ENCODE measurements at places on chromosomes 12 and 14.

GRCh38 chr12:1972856-1973317, 31.4 kb downstream of the DCP1B start:
- no peak for DNase-seq

GRCh38 chr12:65634061-65634460, 190.2 kb upstream of the HMGA2 start:
- DNase-seq = no peak

GRCh38 chr12:5480938-5481303, 49.0 kb downstream of the NTF3 start:
- DNase-seq = no peak

DNA sequence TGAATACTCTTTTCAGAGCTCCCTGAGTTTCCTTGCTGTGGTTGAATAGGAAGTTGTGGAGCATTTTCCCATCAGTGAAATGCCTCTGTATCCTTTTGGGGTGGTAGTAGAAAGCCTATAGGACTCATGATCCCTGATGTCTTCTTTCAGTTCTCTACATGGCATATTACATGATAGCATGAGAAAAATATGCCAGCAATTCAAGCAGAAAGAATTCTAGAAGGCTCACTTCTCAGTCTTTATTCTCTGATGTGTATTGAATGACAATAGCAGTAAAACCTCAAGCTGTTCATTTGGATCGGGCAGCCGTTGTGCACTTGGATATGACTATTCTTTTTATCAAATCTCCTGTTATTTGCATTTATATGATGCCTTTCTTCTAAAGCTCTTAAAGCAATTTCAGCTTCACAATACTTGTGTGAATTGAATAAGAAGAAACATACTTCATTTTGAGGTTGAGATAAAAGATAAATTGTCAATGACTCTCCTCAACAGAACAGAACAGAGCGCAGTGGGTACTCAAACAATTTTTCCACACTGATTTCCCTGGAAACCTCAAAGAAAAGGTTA, 251.5 kb upstream of the FBXO33 start:
- DNase-seq = no peak

DNA sequence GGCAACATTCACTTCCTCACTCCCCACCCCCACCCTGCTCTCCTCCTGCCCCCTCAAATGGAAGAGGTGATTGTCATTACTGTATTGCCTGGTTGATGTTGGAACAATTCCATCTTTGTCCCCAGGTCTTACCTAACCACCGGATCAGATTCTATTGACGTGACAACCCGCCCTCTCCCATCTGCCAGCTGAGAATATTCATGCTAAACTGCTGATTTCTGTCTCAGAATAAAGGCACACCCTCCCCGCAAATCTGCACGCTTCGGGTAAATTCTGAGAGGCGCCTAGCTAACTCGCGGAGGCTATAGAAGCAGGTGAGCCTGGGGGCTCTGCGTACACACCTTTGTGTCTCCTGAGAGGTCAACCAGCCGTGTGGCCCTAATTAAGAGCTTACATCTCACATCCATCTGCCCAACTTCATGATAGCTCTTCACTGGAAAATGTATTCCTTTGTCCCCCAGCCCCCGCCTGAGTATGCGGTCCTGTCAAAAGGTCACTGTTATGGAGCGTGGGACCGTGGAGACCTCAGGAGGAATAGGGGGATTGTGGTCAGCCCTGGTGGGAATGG, 1054.3 kb downstream of the VRK1 start:
- no peak for DNase-seq

- DNase-seq = no peak
Observed at GRCh38 chr12:47689215-47689614, 16.6 kb downstream of the RPAP3 start.

GRCh38 chr14:72023128-72024042, 91.2 kb downstream of the RGS6 start:
- no peak for DNase-seq

GRCh38 chr12:27806259-27806658, 26.2 kb upstream of the MANSC4 start:
- no peak for DNase-seq

- DNase-seq = peak; percentile 40
Observed at GRCh38 chr12:25186788-25187402, 8.1 kb downstream of the DNAI7 start.

DNA sequence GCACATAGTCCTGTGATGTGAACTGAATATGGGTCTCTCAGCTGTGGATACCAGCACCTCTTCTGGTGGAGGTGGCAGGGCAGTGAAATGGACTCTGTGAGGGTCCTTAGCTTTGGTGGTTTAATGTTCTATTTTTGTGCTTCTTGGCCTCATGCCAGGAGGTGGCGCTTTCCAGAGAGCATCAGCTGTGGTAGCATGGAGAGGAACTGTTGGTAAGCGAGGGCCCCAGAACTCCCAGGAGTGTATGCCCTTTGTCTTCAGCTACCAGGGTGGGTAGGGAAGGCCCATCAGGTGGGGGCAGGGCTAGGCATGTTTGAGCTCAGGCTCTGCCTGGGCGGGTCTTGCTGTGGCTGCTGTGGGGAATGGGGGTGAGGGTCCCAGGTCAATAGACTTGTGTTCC, 241.7 kb downstream of the AEBP2 start:
- no peak for DNase-seq

GRCh38 chr12:3158851-3159465, 81.8 kb downstream of the TSPAN9 start:
- DNase-seq = no peak

GRCh38 chr12:91316907-91317269, 134.3 kb upstream of the DCN start:
- DNase-seq = no peak

- no peak for DNase-seq
Observed at GRCh38 chr14:105150368-105151083, 18.1 kb downstream of the JAG2 start.

- no peak for DNase-seq
Observed at GRCh38 chr14:69231486-69231885, 28.5 kb upstream of the GALNT16 start.

- DNase-seq = no peak
Observed at GRCh38 chr12:53201177-53201541, 5.9 kb downstream of the ITGB7 start.

GRCh38 chr12:124032265-124032886, 59.4 kb downstream of the ZNF664 start:
- DNase-seq = peak; percentile 22

DNA sequence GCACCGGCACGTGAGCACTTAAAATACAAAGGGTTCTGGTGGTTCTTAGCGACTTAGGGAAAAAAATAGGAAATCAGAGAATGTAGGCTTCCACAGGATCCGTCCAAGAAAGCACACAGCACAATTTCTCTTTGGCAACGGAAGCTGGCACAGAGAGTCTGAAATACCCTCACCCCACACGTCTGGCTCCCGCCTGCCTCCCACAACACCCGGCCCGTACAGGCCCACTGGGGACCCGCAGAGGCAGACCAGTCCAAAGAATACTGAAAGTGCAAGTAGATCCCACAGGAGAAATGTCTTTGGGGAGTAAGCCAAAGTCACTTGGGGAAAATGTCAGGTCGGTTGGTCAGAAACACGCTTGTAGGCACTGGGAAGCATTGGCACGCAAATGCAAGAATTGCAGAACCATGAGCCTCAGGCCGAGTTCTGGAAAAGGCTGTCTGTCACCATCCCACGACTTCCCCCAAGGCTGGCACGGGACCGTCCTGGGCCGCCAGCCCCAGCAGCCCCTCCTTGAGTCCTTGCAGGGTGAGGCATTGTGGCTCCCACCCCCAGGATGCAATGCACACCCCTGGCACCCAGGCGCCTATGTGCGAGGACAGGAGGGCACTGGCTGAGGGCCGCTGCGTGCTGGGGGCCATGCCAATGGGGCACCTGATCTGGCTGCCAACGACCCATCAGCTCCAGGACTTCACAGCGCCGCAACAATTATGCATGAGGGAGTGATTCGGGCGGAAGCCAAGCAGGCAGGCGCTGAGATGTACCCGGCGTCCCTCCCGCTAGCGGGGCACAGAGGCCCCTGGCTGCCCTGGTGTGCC, 29.7 kb downstream of the CHGA start:
- no peak for DNase-seq

DNA sequence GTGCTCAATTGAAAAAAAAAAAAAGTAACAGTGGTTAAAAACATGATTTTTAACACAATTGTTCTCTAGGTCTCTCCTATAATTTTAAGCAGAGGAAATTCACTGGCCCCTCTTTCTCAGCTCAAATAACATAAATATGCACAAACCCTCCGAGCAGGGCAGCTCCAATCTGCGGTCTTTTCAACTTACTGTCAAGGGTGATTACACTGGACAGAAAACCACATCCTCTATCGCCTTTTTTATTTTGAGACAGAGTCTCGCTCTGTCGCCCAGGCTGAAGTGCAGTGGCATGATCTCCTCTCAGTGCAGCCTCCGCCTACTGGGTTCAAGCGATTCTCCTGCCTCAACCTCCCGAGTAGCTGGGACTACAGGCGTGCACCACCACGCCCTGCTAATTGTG, 16.5 kb upstream of the GABARAPL1 start:
- DNase-seq = no peak

GRCh38 chr12:13691598-13691997, 289.8 kb downstream of the GRIN2B start:
- no peak for DNase-seq

GRCh38 chr12:40833818-40834217, 141.6 kb downstream of the CNTN1 start:
- DNase-seq = no peak

GRCh38 chr14:60807247-60807646, 72.7 kb downstream of the MNAT1 start:
- no peak for DNase-seq

- DNase-seq = no peak
Observed at GRCh38 chr12:100926669-100927248, 132.2 kb downstream of the ANO4 start.

- DNase-seq = peak; percentile 24
Observed at GRCh38 chr14:94008234-94008633, 11.1 kb downstream of the CCDC197 start.
